ENCODE measurements at places on chromosomes 1 and 21. TPM values are rescaled to one million over a fixed set of nuclear protein-coding genes. Genes with fewer than 3 reads are reported as not detected.

The OR2T27 gene
- total RNA-seq = not detected

The FAM78B gene
- total RNA-seq = not detected

The OR2L2 gene
- not detected for total RNA-seq

The ARHGAP30 gene
- total RNA-seq = not detected

The PLXNA2 gene
- total RNA-seq = 0.92 TPM

The RNF223 gene
- 4.3 TPM for total RNA-seq

The ETNK2 gene
- 11.9 TPM for total RNA-seq

The IGSF5 gene
- total RNA-seq = 0.51 TPM

The CACNA1S gene
- not detected for total RNA-seq

The PLD5 gene
- total RNA-seq = 0.20 TPM

The LCE1A gene
- total RNA-seq = not detected

The AGBL4 gene
- total RNA-seq = not detected

The DYNLT4 gene
- 2.9 TPM for total RNA-seq

The NPL gene
- total RNA-seq = not detected

The RXFP4 gene
- total RNA-seq = not detected

The C1orf94 gene
- not detected for total RNA-seq

The GPR3 gene
- total RNA-seq = 2.4 TPM

The IL24 gene
- not detected for total RNA-seq

The CLCA4 gene
- not detected for total RNA-seq

The ARHGAP29 gene
- total RNA-seq = 1.2 TPM

The SH3BGR gene
- total RNA-seq = 2.2 TPM

The GJA8 gene
- not detected for total RNA-seq

The FAM72C gene
- total RNA-seq = 4.1 TPM

The MAP1LC3C gene
- 0.17 TPM for total RNA-seq

The CR1L gene
- not detected for total RNA-seq

The S100A1 gene
- total RNA-seq = 132 TPM

The PLA2G5 gene
- not detected for total RNA-seq

The KRTAP10-4 gene
- total RNA-seq = not detected

The KRTAP19-1 gene
- total RNA-seq = not detected

The CFHR2 gene
- not detected for total RNA-seq

The GABPA gene
- 19.9 TPM for total RNA-seq

The KRTAP21-2 gene
- not detected for total RNA-seq

The NTRK1 gene
- total RNA-seq = 0.81 TPM

Measured in G401 (cell line).